ENCODE measurements at places on chromosomes 11 and 22.

- peak; percentile 76 for DNase-seq
Measured at GRCh38 chr11:9003573-9004182, at the start of gene NRIP3. Gene NRIP3, minus strand, starts transcription at chr11:9004001. Its CDS starts 66 bp downstream, at chr11:9003935.

DNA sequence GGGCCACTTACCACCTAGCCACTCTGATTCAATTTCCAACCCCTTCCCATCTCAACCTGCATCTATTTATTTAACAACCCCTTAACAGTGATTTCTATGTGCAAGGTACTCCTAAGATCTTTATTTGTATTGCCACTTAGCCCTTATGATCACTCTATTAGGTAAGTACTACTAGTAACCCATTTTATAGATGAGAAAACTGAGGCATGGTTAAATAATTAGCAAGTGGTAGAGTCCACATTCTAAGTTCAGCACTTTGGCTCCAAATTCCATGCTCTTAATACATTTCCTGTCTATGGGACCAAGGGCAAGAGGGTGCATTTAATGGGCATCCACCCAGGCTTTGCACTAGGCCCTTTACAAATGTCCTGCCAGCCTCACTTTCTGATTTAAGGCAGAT lies 38.1 kb upstream of the CSNK2A3 start:
- no peak for DNase-seq

GRCh38 chr11:60252213-60253108 lies 9.5 kb upstream of the MS4A4E start:
- no peak for DNase-seq

- no peak for DNase-seq
Measured at GRCh38 chr11:26112264-26112663, 219.7 kb upstream of the ANO3 start.

GRCh38 chr22:21051145-21051830 lies 5.5 kb downstream of the LRRC74B start:
- no peak for DNase-seq

GRCh38 chr11:26632691-26633159 lies 60.7 kb upstream of the MUC15 start:
- DNase-seq, result no peak

DNA sequence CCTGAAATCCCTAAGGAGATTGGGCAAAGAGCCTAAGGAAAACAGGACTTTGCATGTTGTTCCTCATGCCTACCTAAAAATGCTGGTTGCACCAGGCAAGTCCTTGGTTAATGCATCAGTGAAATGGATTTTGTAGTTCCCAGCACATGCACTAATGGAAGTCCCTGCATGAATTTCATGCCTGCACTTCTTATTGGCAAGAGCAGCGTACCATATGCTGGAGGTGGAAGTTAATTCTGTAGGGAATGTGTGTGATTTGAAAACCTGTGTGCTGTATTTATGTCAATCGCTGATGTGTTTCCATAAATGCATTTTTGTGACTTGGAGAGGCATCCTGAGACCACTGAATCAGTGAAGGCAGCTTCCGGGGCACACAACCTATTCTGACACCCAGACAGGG lies 140.3 kb upstream of the MTNR1B start:
- no peak for DNase-seq

GRCh38 chr11:129652835-129653234 lies 162.8 kb upstream of the TMEM45B start:
- DNase-seq, result no peak

DNA sequence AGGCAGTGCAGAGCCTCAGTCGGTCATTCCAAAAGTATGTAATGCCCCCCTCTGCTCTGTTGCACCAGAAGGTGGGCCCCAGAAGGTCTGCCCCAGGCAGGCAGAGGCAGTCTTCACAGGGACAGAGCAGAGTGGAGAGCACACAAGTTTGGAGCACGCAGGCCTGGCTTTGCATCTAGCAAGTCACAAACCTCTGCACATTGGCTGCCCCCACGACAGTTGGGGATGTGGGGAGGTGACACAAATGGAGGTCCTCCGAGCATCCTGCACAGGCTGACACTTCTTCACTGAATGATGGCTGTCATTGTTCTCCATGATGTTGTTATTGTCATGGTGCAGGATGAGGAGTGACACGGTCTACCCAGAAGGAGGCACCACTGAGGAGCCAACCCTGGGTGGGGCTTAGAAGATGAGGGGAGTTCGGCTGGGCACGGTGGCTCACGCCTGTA lies 11.9 kb downstream of the TOM1 start:
- DNase-seq, result no peak

DNA sequence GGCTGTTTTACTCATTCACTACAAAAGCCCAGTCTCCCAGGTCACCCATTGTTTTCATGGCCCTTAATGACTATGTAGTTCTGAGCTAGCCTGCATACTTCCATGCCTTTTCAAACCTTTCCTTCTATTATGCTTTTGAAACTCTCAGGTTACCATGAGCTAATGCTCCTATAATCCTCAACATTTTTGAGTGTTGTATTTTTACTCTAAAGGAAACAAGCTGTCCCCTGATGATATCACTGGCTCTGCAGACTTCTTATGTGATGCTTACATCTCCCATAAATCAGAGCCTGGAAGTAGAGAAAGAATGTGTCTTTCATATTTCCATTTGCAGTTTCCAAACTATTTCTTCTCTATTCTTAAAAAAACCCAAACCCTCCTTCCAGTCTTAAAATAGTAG lies 159.0 kb upstream of the RAG2 start:
- DNase-seq, result no peak

DNA sequence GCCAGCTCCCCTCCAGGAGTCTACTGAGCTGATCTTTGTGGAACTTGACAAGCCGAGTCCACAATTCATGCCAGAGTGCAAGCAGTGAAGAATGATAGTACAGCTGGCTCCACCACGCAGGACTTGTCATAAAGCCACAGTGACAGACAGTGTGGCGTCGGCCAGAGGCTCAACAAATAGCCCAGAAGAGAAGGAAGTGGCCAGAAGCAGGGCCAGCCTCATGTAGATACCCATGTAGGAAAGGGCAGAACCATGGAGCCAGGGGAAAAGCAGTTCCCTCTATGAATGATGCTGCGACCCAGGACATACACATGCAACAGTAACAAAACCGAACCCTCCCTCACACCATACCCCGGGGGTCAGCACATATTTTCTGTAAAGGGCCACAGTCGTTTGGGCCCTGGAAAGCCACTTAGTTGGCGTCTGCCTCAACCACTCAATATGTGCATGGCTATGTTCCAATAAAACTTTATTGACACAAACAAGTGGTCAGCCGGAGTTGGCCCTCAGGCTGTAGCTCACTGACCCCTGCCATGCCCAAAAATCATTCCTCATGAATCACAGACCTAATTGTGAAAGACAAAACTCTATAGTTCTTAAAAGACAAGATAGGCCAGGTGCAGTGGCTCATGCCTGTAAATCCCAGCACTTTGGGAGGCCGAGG lies 161.4 kb downstream of the BRD1 start:
- DNase-seq, result peak; percentile 5

DNA sequence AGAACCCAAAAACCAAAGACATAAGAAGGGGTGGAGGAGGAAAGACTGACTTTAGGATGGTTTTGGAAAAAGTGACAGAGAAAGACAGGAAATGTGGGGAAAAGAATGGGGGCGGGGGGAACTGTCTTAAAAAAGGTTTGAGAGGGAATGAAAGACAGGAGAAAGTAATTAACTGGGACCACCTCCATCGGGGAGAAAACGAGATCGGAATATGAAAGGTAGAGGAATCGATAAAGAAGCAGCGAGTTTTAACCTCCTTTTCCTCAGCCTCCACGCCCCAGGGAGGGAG lies 524 bp downstream of the MTMR2 start:
- no peak for DNase-seq

- no peak for DNase-seq
Measured at GRCh38 chr11:97516688-97517087, 1126.9 kb downstream of the JRKL start.

DNA sequence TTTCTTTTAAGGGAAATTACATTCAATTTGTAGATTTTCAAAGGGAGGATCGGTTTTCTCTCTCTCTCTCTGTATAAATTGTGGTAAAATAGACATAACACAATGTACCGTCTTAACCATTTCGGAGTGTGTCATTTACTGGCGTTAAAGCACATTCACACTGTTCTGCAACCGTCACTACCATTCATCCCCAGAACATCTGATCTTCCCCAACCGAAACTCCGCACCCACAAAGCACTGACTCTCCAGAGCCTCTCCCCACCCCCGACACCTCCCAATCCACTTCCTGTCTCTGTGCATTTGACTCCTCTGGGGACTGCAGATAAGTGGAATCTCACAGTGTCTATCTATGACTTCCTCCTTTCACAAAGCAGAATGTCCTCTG lies 15.9 kb upstream of the GRAMD4 start:
- DNase-seq, result no peak
